ENCODE measurements at places on chromosomes 3 and 15. TPM values are rescaled to one million over a fixed set of nuclear protein-coding genes. Genes with fewer than 3 reads are reported as not detected.

The SAXO2 gene
- total RNA-seq = 1.6 TPM

The GALNT15 gene
- 8.4 TPM for total RNA-seq

The DUOXA1 gene
- total RNA-seq = not detected

The GOLGA8H gene
- total RNA-seq = under 0.01 TPM

The RARB gene
- 21.6 TPM for total RNA-seq

The SERPINI2 gene
- not detected for total RNA-seq

The P3H2 gene
- 51.8 TPM for total RNA-seq

The TTLL13 gene
- total RNA-seq = under 0.01 TPM

The UPK1B gene
- 0.32 TPM for total RNA-seq

The PRRT3 gene
- total RNA-seq = 3.2 TPM

The LEKR1 gene
- total RNA-seq = 0.97 TPM

The SNRPA1 gene
- 18.6 TPM for total RNA-seq

The CYFIP1 gene
- 108 TPM for total RNA-seq

The GPR62 gene
- under 0.01 TPM for total RNA-seq

The POPDC2 gene
- 1.3 TPM for total RNA-seq

The PYDC2 gene
- 1.9 TPM for total RNA-seq

The SCAPER gene
- total RNA-seq = 9.1 TPM

The SEMA4B gene
- 21.6 TPM for total RNA-seq
